Stimulated activated effector memory CD8-positive, alpha-beta T cell treated with anti-CD3 and anti-CD28 coated beads, Interleukin-12 subunit alpha, Interleukin-12 subunit beta, amount 100 ng/mL, for 72 hours (primary cell): ENCODE measurements at places on chromosomes 16 and 17.

DNA sequence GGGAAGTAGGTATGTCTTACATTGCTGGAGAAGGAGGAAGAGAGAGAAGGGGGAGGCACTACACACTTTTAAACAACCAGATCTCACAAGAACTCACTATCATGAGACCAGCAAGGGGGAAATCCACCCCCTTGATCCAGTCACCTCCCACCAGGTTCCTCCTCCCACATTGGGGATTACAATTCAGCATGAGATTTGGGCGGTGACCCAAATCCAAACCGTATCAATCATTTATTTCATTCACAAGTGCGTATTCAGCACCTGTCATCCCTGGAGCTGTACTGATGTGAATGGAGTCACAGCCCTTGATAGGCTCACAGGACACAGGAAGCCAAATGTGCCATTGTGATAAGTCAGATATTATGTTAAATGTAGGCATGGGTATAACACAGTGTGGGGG lies 228.3 kb upstream of the HSBP1 start:
- no peak for DNase-seq

- DNase-seq: no peak
Observed at GRCh38 chr17:50549969-50550368, 3.0 kb downstream of the SPATA20 start.

DNA sequence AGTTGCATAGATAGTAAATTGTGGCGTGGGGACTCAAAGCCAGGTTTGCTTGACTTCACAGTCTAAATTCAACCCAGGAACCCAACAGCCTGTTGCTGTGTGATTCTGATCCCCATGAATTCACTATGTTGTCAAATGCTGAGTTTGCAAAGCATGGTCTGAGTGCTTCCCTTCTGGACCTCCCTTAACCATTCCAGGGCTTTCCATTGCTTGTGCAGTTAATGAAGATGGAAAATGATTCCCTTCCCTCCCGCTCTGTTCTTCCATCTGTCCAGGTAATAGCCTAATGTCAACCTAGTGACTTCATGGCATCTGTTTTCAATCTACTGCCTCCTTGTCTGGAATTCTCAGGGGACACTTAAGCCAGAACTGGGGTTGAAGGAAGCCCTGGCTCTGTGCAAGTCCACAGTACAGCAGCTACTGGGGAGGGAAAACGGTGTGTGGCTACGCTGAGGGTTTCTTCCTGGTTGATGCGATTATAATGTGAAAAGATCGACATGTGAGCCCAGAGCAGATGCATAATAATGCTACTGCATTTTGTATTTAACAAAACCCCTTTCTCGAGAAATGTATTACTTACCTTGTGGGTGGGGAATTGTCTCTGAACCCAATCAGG lies 206.7 kb downstream of the CDH13 start:
- DNase-seq: no peak

- no peak for DNase-seq
Observed at GRCh38 chr17:42268236-42268635, 8.0 kb downstream of the STAT5B start.

DNA sequence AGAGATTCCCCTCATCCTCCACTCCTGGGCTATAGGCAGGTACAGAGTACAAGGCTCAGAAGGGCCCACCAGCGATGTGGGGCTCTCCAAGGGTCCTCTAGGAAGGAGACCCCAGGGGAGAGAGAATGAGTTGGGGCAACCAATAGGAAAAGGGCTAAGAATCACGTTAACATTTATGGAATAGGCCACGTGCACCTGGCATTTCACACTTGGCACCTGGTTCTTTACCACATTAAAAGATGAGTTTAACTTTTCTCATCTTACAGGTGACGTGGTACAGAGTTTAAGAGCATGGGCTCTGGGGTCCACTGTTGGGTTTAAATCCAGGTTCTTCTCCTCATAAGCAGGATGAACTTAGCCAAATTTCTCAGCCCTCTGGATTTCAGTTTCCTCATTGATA lies 243.1 kb downstream of the CCDC182 start:
- DNase-seq: no peak

GRCh38 chr17:41383690-41384089 lies 1.6 kb upstream of the KRT34 start:
- DNase-seq: no peak

GRCh38 chr17:6232732-6233101 lies 162.5 kb downstream of the WSCD1 start:
- DNase-seq: no peak

GRCh38 chr16:12625068-12625467 lies 178.6 kb downstream of the CPPED1 start:
- DNase-seq: no peak

DNA sequence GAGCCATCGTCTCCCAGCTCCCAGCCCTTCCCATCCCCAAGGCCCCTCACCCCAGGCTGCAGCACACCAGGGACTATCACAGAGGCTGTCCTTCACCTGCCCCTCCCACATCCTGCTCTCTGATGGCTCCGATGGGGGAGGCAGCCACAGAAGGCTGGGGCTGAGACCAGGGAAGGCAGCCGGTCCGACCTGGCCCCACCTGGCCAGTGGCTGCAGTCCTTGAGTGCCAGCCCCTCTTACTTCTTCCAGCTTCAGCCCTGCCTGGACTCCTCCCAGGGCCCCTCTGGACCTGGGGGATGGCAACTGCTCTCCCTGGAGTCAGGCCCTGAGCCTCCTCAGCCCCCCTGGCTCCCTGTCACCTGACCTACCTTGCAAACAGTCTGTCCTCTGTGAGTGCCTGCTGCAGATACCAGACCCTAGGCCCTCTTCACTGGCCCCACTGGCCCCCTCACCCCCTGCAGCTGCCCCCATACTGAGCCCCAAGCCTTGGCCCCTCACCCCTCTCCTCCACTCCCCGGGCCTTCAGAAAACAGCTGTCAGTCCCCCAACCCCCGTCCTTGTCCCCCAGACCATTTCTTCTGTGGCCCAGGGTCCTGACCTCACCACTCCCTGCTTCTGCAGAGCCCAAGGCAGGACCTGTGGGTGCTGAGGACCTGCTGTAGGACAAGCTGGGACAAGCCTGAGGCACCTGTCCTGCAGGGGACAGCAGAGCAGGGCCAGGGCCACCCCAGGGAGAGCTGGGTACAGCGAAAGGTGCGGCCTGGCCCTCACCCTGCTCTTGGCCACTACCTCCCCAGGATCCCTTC lies 12.6 kb upstream of the SRRM2 start:
- DNase-seq: no peak

DNA sequence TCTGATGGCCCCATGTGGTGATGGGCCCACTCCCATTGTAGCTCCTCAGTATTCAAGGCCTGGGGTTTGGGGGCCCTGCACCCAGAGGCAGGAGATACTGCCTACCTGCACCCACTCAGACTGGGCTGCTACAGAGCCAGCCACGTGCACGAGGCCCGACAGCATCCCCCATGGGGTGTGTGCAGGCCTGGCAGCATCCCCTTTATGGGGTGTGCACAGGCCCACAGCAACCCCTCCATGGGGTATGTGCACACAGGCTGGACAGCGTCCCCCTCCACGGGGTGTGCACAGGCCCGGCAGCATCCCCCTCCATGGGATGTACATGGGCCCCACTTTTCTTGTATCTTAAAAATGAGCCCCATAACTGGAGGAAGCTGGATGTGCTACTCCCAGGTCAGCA lies 156.0 kb downstream of the RBFOX3 start:
- no peak for DNase-seq

DNA sequence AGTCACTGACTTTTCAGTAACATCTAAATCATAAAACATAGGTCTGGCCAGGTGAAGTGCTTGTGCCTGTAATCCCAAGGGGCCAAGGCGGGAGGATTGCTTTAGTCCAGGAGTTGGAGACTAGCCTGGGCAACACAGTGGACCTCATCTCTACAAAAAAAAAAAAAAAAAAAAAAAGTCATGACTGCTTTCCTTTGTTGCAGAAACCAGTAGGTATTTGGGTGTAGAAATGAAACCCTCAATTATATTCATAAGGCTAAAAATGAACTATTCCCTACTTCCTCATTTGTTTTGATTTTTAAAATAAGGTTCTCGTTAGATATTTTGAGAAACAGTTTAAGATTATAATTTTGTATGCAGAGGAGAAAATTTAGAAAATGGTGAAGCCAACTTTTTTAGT lies 26.0 kb downstream of the PITPNC1 start:
- no peak for DNase-seq

DNA sequence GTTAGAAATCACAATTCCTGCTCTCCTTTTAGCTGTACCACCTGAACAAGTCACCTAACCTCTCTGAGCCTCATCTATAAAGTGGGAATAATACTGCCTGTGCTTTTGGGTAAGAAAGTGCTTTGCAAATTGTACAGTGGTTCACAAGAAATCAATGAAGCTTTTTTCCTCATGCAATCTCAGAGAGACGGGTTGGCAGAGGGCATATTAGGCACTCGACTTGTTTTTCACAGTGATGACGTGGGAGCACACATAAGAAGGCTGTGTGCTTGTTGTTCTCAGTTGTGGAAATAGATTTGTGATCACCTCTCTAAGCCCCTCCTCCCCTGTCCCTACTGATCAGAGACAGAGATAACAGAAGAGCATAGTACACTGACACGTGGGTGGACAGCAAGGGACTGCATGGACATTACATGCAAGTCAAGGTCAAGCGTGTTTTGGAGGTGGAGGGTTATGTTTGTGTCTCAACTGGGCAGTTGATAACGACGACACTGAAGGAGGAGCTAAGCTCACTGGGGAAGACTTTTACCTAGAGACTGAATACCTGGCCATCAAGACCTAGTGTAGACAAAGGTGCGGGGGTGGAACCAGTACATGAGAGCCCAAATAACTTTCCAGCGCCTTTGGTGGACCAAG lies 1.7 kb upstream of the GPT2 start:
- no peak for DNase-seq
